Activated T-cell treated with anti-CD3 and anti-CD28 coated beads, Interleukin-2, amount 50 U/mL, for 1 hour (primary cell): ENCODE measurements at places on chromosomes 7 and 10.

DNA sequence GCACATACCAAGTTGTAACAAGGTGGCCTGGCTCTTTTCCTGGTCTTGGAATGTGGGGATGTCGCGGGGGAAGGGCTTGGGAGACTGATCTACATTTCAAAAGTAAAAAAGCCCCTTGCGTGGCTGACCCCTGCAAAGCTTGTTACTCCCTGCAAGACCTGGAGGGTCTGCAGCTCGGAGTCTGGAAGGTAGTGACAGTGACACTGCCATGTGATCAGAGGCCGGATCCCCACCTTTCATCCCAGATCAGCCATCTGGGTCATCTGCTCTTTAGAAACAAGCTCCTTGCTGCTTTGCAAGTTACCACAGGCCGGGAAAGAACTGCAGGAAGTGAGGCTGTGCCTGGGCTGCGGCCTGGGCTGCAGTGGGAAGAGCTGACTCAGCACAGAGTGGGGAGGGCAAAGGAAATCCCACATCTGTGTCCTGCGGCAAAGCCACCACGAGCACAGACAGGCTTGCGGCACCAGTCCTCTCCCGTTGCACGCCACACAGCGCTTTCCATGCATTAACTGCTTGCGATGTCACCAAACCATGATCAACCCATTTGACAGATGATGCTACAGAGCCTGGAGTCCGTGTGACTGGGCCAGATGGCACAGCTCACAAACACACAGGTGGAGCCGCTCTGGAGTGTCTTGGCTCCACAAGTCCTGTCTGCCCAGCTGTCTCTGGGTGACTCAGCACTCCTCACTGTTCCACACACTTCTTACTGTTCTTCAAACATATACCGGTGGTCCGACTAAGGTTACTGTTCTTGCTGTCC, 97.7 kb downstream of the SH3PXD2A start:
- DNase-seq: no peak

DNA sequence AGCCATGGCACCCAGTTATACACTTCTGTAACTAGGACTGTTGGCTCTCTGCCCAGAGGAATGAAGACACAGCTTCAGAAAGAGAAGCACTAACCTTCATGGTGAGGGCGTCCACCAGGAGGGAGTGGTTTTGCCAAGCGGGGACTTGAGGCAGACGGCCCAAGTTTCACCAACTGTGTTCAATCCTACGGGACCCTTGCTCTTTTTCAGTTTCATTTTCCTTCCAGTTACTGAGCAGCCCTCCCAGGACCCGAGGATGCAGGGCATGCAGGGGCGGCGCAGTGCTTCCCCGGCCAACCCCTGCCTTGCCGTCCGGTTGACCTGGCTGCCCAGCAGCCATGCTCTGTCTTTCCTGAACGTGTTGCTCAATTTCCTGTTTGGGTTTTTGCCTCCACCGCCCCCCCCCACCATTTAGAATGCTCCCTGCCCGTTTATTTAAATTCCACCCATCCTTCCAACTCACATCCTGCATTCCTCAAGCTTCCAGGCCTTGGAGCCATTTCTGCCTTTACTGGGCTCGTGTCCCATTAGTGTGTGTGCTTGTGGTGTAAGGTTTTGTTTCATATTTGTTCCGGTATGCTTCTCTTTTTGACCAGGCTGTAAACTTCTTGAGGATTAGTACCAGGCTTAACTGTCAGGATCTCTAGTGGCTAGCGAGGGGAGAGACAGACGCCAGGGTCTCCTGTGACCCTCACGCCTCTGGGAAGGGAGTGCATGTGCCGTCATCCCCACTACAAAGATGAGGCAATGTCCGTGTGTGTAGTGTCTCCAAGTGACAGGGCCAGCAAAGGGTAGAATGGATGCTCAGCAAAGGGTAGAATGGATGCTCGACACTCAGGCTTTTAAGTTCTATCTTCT, 31.6 kb downstream of the IL15RA start:
- DNase-seq: no peak

- no peak for DNase-seq
Measured at GRCh38 chr7:68269405-68269804, 1272.8 kb downstream of the TYW1 start.

DNA sequence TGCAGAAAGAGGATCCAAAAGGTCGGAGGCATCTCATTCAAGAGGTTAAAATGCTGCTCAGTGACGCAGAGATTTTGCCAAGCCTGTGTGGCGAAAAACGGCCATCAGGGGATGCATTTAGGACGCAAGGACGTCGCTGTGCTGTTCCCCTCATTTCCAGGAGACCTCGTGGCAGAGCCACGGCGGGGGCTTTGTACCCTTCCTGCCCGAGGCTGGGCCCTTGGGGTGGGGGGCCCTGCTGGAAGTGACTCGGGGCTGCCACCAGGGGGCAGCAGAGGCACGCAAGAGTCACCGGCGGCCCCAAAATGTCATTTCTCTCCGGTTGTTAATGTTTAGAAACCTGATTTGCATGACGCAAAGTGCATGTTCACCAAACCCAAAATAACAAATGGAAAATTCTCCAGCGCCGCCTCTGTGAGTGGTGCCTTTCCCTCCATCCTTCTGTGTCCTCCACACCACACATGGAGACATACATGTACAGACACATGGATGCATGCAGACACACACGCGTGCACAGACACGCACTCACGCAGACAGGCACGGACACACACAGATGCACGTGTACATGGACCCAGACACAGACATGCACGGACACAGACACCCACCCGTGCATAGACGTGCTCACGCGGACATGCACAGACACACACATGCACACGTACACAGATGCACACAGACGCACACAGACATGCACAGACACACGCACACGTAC, 51.0 kb upstream of the NKX6-2 start:
- peak; percentile 53 for DNase-seq

- no peak for DNase-seq
Measured at GRCh38 chr7:118945911-118946682, 721.6 kb downstream of the ANKRD7 start.

DNA sequence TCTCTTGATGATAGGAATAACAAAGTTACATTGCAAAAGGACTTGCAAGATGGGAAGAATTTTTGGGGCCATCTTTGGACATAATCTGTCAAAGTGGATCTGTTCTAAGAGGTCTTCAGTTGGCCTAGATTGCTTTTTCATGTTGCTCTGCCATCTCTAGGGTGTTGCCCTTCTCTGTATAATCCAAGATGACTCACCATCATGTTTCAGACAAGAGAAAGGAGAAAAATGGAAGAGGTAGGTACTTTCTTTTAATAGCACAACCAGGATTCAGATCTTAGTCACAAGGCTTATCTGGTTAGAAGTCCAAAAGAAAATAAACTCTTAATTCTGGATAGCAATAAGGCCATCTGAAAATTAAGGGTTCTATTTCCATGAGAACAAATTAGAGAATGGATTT, 38.7 kb upstream of the FOXP2 start:
- DNase-seq: no peak

- DNase-seq: peak; percentile 60
Measured at GRCh38 chr10:30434273-30435072, 489 bp downstream of the MAP3K8 start.

GRCh38 chr10:92238586-92239098, 52.2 kb downstream of the CPEB3 start:
- DNase-seq: no peak
